Stimulated activated CD8-positive, alpha-beta memory T cell treated with anti-CD3 and anti-CD28 coated beads, Interleukin-7, amount 100 ng/mL, for 48 hours (primary cell): ENCODE measurements at places on chromosomes 1 and 21.

- no peak for DNase-seq
Measured at GRCh38 chr21:29315131-29315749, 16.5 kb downstream of the BACH1 start.

DNA sequence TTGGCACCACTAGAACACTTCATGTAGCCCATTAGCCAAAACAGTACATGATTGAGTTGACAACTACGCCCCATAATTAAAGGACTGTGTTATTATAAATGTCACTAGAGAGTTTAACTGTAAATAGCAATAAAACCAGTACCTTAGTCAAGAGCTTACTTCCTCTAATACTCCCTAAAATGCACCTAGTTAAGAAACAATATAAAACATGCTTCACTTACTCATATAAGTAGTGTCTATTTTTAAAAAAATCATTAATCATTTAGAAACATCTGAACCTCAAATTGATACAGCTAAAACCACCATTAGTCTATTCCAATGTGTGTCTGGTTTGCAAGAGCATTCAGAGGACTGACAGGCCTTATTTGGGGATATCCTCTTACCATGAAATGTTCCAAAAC is 25.3 kb downstream of the PTP4A2 start:
- DNase-seq, result no peak

DNA sequence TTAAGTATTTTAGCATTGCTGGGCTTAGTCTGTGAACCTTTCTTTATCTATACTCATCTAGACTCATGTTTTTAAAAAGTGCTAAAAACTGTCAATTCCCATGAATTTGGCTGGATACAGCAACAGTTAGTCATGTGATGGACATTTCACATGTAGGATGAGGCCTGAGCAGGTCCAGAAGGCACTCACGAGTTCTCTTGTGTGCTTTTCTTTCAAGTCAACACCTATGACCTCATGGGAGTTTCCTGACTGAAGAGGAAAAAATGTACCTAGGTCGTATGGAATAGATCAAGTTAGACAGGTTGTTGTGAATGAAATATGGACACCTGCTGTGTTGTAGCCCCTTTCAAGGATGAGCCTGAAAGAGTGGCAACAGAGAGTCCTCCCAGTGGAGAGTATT is 394.2 kb downstream of the DUSP10 start:
- DNase-seq, result no peak

DNA sequence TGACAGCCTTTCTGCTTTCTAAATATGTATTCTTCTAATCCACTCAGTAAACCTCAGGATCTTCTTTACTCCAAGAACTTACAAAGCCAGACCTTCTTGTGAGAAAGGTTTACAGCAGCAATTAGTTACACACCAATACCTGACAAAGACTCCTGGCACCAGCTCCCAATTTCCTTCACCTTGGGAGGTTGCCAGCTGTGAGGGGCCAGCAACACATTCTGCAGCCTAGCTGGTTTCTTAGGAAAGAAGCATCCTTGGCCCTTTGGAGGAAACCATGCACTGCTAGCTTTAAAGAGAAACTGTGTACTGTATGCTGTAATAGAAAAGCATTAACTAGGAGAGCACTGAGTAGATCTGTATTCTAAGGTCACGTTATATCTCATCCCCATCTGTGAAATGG is 10.8 kb downstream of the FYB2 start:
- no peak for DNase-seq

- DNase-seq, result no peak
Measured at GRCh38 chr1:201653883-201654282, 115.0 kb downstream of the NAV1 start.

GRCh38 chr1:94607398-94607797 is 65.8 kb upstream of the F3 start:
- no peak for DNase-seq
